ENCODE measurements at places on chromosomes 5 and 9. TPM values are rescaled to one million over a fixed set of nuclear protein-coding genes. Genes with fewer than 3 reads are reported as not detected.

CENPH gene
- total RNA-seq, result 9.3 TPM

DNA sequence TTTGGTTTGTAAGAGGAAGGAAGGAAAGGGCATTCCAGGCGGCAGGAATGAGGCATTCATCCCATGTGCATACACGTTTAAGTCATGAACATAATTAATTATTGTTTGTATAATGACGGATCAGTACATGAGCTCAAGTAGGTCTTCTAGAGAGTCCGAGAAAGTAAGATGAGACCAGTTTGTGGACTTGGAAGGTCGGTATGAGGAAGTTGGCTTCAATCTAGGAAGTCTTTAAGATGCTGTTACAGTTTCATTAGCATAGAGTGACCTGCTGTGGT, 2.1 kb downstream of the GTF3C4 start:
- DNase-seq, result no peak

- no peak for DNase-seq
Observed at GRCh38 chr5:56172241-56172640, 60.9 kb downstream of the ANKRD55 start.

DNA sequence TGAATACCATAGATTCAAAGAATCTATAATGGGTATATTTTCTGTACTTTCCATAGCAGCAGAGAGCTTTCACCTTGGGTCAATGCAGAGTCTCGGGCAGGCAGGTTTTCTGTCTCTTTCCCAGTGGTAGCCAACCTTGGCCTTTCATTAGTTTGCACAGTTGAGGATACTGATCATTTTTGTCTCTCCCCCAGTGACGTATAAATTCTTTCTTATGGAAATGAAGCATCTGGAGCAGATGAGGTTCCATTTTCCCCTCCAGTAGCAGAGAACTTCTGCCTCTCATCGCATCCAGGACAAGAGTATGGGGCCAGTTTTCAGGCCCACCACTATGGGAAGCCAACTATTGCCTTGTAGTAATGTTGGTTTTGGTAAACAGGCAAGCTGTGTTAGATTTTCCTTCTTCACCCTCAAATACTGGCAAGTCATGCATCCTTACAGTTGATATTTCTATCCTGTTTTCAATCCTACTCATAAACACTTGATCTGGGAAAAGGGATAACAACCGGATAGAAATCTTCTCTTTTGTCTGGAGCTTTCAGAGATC, 845.2 kb upstream of the CDH18 start:
- DNase-seq, result no peak

- DNase-seq, result peak; percentile 65
Observed at GRCh38 chr9:91908746-91909145, 41.3 kb downstream of the ROR2 start.

GRCh38 chr5:104628911-104629310, 1066.3 kb upstream of the NUDT12 start:
- no peak for DNase-seq

GRCh38 chr9:107907715-107908114, 418.1 kb upstream of the KLF4 start:
- DNase-seq, result peak; percentile 65

DNA sequence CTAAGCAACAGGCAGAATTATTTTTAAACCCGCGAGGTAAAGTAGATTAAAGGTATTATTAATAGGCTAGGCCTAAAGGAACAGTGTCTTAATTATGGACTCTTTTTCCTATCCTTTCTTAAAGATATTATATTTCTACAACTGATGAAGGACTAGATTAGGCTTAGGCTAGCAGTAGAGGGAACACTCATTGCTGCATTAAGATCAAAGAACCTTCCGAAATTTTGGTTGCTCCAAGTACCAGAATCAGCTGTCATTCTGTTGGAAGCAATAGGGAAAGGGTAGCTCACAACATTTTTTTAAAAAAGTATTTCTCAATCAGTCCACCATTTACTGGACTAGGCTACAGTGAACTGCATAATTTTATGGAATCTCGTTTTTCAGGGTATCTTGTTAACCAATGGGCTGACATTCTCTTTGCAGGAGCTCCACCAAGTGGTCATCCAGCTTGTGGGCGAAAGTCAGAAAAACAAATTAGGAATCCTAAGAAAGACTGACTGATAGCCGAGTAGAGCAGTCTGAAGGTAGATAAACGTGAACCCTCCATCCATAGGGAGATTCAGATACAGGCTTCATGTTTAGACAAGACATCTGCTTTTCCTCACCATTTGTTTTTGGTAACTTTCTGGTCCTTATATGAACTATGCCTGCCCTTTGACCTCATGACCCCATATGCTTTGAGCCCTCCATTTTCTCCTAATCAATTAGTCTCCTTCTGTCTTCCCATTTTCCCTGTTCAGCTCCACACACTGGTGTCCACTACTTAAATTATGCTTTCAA, 103.6 kb upstream of the CHD1 start:
- DNase-seq, result peak; percentile 86

- DNase-seq, result no peak
Observed at GRCh38 chr5:115948091-115948534, 14.2 kb upstream of the LVRN start.

PTGER4 gene
- total RNA-seq, result 14.0 TPM

FOXD4L3 gene
- not detected for total RNA-seq

DNA sequence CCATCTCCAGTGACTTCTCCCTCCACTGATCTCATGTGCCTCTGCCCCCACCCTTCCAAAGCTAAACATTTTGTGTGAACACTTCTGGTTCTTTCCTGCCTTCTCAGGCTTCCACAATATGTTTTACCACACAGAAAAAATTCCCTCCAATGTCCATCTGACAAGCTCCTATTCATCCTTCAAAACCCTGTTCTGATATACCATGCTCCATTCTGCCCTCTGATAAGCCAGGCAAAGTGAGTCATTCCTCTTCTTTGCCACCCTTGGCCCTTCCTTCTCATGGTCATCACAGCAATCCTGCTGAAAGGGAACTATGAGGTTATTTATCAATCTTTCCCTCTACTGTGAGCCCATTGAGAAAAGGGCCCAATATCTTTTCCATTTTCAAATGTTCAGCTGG, 97.6 kb downstream of the BARX1 start:
- DNase-seq, result no peak

- no peak for DNase-seq
Observed at GRCh38 chr5:88021141-88021540, 247.5 kb downstream of the TMEM161B start.

SHOC1 gene
- not detected for total RNA-seq

DNA sequence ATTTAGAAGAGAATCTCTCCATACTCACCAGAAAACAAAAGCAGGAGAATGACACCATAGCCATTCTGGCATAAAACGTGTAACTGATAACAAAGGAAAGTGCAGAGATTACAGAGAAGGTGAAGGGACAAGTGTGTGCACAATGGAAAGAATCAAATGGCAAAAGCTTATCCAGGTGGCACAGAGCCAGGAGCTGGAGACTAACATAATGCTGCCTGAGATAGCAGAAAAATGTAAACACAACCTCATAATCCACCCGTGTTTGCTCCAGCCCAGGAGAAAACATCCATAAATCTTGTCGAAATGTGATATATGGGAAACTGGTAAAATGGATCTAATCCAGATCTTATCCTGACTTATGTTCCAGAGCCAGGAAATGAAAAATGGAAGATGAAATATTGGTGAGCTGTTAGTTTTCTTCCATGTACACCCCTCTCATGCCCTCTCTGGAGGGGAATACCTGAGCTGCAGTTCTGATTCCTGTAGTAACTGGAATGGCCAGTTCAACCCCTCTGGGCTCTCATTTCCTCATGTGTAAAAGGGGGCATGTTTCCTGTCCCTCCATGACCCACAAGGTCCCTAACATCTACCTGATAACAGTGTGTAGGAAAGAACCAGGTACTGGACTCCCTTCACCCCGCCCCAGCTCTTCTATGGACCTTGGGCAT, 212.3 kb upstream of the DAPK1 start:
- DNase-seq, result peak; percentile 57

GRCh38 chr5:167777746-167778145, 513.7 kb upstream of the WWC1 start:
- no peak for DNase-seq

FCHO2 gene
- 27.2 TPM for total RNA-seq

PKD2L2 gene
- 1.9 TPM for total RNA-seq

DNA sequence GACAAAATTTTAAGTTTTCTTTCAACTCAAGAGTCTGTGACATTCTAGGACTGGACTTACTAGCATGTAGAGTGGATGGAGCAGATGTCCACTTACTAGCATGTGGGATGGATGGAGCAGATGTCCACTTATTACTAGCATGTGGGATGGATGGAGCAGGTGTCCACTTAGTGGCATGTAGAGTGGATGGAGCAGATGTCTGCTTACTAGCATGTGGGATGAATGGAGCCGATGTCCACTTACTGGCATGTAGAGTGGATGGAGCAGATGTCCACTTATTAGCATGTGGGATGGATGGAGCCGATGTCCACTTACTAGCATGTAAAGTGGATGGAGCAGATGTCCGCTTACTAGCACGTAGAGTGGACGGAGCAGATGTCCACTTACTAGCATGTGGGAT, 2.4 kb downstream of the SLC36A1 start:
- peak; percentile 53 for DNase-seq

GRCh38 chr5:56476487-56476856, 243.3 kb upstream of the ANKRD55 start:
- no peak for DNase-seq

OR1Q1 gene
- total RNA-seq, result not detected

GRCh38 chr5:68460147-68460798, 244.7 kb downstream of the PIK3R1 start:
- DNase-seq, result peak; percentile 64

- no peak for DNase-seq
Observed at GRCh38 chr9:22332202-22332601, 114.4 kb upstream of the DMRTA1 start.

DNA sequence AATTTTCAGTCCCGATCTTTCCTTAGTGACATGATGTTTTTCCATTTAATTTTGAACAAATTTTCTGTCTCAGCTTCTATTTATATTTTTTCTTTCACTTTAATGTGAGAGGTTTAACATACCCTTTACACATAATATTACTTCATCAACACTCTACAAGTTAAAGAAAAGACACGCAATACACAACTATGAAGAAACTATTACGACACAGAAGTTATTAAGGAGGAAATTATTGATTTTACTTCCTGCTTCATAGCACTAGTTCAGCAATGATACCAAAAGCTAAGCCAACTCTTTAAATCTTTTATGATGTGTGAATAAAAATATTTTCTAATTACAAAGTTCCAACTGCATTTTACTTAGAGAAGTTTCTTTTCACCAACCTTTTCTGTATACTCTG, 432.3 kb upstream of the DAB2 start:
- no peak for DNase-seq

DRD1 gene
- total RNA-seq, result 0.21 TPM

DNA sequence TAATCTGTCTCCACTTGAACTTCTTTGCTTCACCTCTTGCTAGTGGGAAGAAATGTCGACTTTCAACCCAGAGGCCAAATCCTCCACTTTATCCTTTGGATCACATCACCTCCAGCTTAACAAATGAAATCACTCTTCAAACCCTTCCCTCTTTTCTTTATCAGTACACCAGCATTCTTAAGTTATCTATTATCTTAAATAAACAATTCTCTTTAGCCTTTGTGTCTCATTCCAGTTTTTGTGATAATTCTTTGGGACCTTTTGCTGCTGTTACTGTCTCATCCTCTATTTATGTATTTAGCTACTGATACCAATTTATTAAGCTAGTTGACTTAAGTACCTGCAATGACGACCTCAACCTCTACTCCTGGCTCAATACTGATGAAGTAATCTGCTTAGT, 28.1 kb upstream of the FBN2 start:
- DNase-seq, result no peak

PCDHB13 gene
- total RNA-seq, result 4.4 TPM

OTULINL gene
- 4.4 TPM for total RNA-seq

DNA sequence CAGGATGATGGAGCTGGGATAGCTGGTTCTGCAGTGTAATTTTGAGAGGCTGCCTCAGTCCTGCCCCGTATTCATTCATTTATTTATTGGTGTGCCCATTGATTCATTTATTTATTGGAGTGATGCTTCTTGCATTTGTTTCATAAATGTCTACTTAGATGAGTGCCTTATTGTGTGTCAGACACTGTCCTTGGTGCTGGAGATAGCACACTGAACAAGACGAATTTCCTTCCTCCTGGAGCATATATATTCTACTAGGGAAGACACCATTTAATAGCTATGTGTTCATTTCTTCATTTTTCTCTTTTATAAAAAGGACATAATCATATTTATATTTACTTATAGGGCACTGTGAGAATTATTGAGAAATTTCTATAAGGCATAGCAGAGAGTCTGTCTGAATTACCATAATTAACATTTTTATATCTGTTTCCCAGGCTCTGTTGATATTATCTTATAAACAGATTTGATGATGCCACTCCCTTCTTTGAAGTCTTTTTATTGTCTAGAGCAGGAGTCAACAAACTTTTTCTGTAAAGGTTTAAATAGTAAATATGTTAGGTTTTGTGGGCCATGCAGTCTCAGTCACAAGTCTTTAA, 433.9 kb upstream of the ZNF608 start:
- no peak for DNase-seq

DNA sequence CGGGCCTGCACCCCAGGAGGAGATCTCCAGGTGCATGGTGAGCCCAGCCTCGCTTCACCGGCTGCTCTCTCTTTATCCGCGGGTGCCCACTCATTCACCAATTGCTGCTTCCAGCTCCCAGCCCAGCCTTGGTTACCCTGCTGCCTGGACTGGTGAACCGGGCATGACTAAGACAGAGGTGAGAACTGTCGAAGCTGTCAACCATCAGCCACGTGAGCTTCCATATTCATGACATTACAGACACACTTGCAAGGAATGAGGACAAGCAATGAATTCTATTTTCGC, 220.5 kb downstream of the ROR2 start:
- no peak for DNase-seq

- DNase-seq, result peak; percentile 60
Observed at GRCh38 chr5:10565785-10566542, 2.1 kb downstream of the ANKRD33B start.

DNA sequence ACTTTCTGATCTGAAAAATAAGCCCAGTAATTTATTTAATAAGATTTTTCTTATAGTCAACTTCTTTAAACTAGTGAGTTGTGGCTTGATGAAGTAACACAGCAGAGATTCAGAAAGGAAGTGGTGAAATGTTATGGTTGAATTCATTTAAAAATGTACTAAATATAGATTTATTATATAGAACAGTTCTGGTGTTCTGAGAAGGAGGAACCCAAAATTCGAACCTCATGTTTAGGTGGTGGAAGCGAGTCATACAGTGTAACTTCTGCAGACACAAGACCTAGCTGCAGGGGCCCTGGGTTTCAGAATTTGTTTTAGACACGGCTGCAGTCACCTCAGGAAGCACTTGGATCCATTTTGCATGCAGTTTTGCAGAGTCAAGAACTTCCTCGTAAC, 188.2 kb downstream of the TRIO start:
- no peak for DNase-seq
